ENCODE measurements at places on chromosomes 5 and 9. TPM values are rescaled to one million over a fixed set of nuclear protein-coding genes. Genes with fewer than 3 reads are reported as not detected.

GRCh38 chr5:52063186-52063585 lies 679.9 kb downstream of the ISL1 start:
- no peak overlapping the region for H3K27ac ChIP-seq
- H3K27me3 ChIP-seq: no peaks in the 10 kb centered on the region
- no peak overlapping the region for H3K4me3 ChIP-seq
- no peaks in the 10 kb centered on the region for H3K4me1 ChIP-seq
- no peak for DNase-seq
- no peaks in the 10 kb centered on the region for H3K36me3 ChIP-seq

- H3K4me1 ChIP-seq: no peaks in the 10 kb centered on the region
- H3K27ac ChIP-seq: no peak overlapping the region
- peaks cover 8% of the 10 kb centered on the region for H3K27me3 ChIP-seq
- H3K36me3 ChIP-seq: no peaks in the 10 kb centered on the region
Observed at GRCh38 chr9:85004818-85005413, 335.4 kb downstream of the NTRK2 start.

PCDHA9 gene
- not detected for total RNA-seq

- no peaks in the 10 kb centered on the region for H3K27me3 ChIP-seq
- H3K27ac ChIP-seq: no peak overlapping the region
- no peaks in the 10 kb centered on the region for H3K4me1 ChIP-seq
- DNase-seq: no peak
Observed at GRCh38 chr9:36828611-36829013, 205.5 kb downstream of the PAX5 start.

FBP2 gene
- total RNA-seq: not detected

KIF20A gene
- total RNA-seq: 50.7 TPM

TRIO gene
- 11.5 TPM for total RNA-seq

OR1Q1 gene
- not detected for total RNA-seq

DNA sequence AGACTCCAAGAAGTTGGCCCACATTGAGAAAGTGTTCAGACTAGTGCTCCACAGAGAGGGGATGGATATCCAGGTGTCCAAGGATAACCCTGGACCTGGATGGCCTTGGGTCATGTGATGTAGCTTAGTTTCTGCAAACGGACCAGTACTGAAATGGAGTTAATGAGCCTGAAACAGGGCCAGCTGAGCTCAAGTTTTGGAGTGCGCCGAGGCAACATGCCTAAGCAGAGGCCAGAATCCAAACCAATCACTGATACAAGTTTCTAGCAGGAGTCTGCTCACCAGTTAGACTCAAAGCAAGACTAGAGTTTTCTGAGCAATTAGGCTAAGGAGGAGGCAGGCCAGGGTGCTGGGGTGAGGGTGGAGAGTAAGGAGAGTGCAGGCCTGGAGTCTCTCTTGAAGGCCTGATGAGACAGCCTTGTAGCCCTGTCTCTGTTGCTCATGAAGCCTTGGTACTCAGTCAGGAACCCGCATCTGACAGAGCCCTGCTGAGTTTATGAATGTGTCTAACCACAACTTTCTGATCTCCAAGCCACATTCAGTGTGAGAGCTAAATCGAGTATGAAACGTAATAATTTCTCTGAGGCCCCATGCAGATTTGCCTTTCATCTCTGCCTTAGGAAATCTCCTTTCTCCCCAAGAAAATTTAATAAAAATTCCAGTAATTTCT lies 68.9 kb upstream of the EQTN start:
- DNase-seq: peak; percentile 78
- peaks cover 28% of the 10 kb centered on the region for H3K4me1 ChIP-seq

ADAMTS2 gene
- not detected for total RNA-seq

DNA sequence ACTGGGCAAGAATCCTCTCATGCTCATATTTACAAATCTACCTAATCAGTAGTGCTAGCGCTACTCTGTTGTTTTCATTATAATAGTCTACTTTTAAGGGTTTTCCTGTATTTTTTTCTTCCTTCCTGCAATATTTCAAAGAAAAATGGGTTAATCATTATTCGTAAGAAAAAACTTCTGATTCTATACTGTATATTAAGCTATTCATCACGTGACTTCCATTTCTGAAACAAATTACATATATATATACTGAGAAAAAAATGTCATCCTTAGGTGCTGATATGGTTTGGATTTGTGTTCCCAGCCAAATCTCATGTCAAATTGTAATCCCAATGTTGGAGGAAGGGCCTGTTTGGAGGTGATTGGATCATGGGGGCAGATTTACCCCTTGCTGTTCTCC lies 197.0 kb downstream of the FBXL17 start:
- H3K4me1 ChIP-seq: no peaks in the 10 kb centered on the region
- DNase-seq: no peak
- no peak overlapping the region for H3K27ac ChIP-seq
- peaks cover 7% of the 10 kb centered on the region for H3K36me3 ChIP-seq
- H3K27me3 ChIP-seq: no peaks in the 10 kb centered on the region

- H3K4me1 ChIP-seq: no peaks in the 10 kb centered on the region
- H3K36me3 ChIP-seq: no peaks in the 10 kb centered on the region
- no peak overlapping the region for H3K27ac ChIP-seq
- no peak for DNase-seq
Observed at GRCh38 chr9:116644091-116644688, 42.9 kb upstream of the TRIM32 start.

CRHBP gene
- total RNA-seq: not detected

DNA sequence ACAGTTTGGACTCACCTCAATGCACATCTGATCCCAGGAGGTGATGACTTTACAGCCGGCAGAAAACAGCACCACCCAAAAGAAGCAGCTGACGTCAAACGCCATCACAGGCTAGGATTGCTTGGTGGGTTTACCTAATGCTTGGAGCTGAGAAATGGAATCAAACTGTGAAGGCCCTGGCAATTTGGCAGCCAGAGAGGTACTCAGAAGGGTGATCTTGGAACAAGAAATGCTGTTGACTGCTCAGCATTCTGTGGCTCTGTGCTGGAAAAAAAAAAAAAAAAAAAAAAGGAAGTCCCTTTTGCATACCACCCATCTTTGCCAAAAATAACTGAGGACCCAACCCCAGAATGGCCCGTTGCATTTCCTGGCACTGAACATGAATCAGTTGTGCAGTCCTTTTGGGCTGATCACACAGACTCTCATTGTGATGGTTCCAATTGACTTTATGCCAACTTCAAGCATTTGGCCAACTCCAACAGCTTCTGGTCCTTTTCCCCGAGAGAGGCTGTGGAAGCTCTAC lies at the start of gene CD180:
CD180 (minus strand) TSS at position 263 of the 523 bp plus-strand sequence; CDS start at position 105, 158 bp downstream.
- H3K27ac ChIP-seq: peak within 1 kb of the TSS; percentile 7
- no peaks in the 10 kb centered on the region for H3K27me3 ChIP-seq
- no peak within 1 kb of the TSS for H3K4me3 ChIP-seq
- H3K36me3 ChIP-seq: peaks cover 4% of the 10 kb centered on the region
- DNase-seq: no peak

DNA sequence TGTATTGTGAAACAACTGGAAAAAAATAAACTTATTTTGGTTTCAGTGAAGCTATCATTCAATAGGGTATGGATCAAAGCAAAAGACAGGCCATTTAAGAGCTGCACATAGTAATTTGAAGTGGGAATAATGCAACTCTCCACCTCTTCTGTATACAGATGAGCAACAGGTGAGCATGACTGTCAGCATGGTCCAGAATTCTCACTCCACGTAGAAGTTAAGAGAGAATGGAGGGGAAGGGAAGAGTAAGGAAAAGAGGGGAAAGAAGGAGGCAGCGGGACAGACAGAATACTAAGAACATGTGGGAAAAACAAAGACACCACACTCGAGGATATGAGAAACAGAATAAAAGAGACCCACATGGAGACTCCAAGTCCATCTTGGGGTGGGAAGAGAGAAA lies 396.1 kb upstream of the GRIA1 start:
- no peaks in the 10 kb centered on the region for H3K27me3 ChIP-seq
- no peak overlapping the region for H3K27ac ChIP-seq
- H3K4me3 ChIP-seq: no peak overlapping the region
- H3K36me3 ChIP-seq: no peaks in the 10 kb centered on the region
- no peaks in the 10 kb centered on the region for H3K4me1 ChIP-seq

PTPRD gene
- not detected for total RNA-seq

DNA sequence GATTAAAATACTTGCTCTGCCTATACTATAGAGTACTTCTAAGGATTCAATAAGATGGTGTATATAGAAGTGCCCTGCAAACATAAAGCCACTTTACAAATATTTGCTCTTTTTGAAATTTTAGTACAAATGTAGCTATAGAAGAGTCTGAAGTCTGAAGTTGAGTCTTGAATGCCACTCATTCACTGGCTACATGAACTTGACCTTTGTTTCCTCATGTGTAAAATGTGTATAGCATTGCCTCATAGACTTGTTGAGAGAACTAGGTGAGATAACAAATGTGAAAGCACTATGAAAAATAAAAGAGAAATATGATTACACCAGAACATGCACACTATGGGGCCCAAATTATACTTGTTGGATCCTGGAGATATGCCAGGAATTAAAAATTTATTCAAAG lies 244.7 kb downstream of the SEC61B start:
- H3K36me3 ChIP-seq: no peaks in the 10 kb centered on the region
- H3K4me3 ChIP-seq: no peak overlapping the region
- no peak for DNase-seq
- H3K27ac ChIP-seq: no peak overlapping the region
